Natural killer cell (primary cell): ENCODE measurements at places on chromosomes 12 and 14. TPM values are rescaled to one million over a fixed set of nuclear protein-coding genes. Genes with fewer than 3 reads are reported as not detected.

Gene HRK
- 0.15 TPM for total RNA-seq

Gene B3GNT4
- total RNA-seq, result 0.25 TPM

Gene STAC3
- 2.4 TPM for total RNA-seq

Gene ACRBP
- total RNA-seq, result 2.1 TPM

Gene JAG2
- 3.5 TPM for total RNA-seq

Gene DDX51
- 39.5 TPM for total RNA-seq

Gene CFAP73
- not detected for total RNA-seq

Gene CAPZA3
- not detected for total RNA-seq

Gene SGPP1
- 17.8 TPM for total RNA-seq

Gene ACVRL1
- 0.57 TPM for total RNA-seq

Gene ISM2
- total RNA-seq, result not detected

Gene KRT71
- not detected for total RNA-seq

Gene ENDOU
- total RNA-seq, result 0.41 TPM

Gene FAM222A
- total RNA-seq, result 3.1 TPM

Gene TBX5
- not detected for total RNA-seq

Gene KRT3
- not detected for total RNA-seq

Gene LBHD2
- not detected for total RNA-seq

Gene LMO3
- not detected for total RNA-seq

Gene OASL
- 35.2 TPM for total RNA-seq

Gene CCDC196
- not detected for total RNA-seq

Gene PPP1R1A
- not detected for total RNA-seq

Gene ART4
- not detected for total RNA-seq

Gene FGF6
- total RNA-seq, result not detected

Gene C12orf60
- total RNA-seq, result 0.28 TPM

Gene DMAC2L
- total RNA-seq, result 25.0 TPM

Gene CLEC7A
- 22.3 TPM for total RNA-seq

Gene MPHOSPH9
- 97.6 TPM for total RNA-seq

Gene MSRB3
- total RNA-seq, result 2.4 TPM

Gene REP15
- not detected for total RNA-seq

Gene OR6C6
- total RNA-seq, result not detected

Gene RTN1
- total RNA-seq, result 3.6 TPM

Gene FERMT2
- 0.58 TPM for total RNA-seq

Gene SERPINA9
- total RNA-seq, result not detected

Gene DIO3
- total RNA-seq, result not detected

Gene DNAI7
- total RNA-seq, result 0.59 TPM

Gene MIP
- not detected for total RNA-seq

Gene FOXA1
- total RNA-seq, result not detected

Gene TAS2R14
- total RNA-seq, result 3.6 TPM

Gene CLEC2A
- total RNA-seq, result not detected

Gene FOXN4
- total RNA-seq, result not detected

Gene ATL1
- 2.4 TPM for total RNA-seq

Gene KLRF2
- total RNA-seq, result not detected

Gene PROX2
- total RNA-seq, result 7.1 TPM

Gene LRRK2
- 3.3 TPM for total RNA-seq
